Brain (organoid and tissue), 16 donors: ENCODE measurements at places on chromosomes 1 and 21.

- no peak for DNase-seq
Observed at GRCh38 chr1:9413071-9413876, 120.6 kb downstream of the SPSB1 start.

DNA sequence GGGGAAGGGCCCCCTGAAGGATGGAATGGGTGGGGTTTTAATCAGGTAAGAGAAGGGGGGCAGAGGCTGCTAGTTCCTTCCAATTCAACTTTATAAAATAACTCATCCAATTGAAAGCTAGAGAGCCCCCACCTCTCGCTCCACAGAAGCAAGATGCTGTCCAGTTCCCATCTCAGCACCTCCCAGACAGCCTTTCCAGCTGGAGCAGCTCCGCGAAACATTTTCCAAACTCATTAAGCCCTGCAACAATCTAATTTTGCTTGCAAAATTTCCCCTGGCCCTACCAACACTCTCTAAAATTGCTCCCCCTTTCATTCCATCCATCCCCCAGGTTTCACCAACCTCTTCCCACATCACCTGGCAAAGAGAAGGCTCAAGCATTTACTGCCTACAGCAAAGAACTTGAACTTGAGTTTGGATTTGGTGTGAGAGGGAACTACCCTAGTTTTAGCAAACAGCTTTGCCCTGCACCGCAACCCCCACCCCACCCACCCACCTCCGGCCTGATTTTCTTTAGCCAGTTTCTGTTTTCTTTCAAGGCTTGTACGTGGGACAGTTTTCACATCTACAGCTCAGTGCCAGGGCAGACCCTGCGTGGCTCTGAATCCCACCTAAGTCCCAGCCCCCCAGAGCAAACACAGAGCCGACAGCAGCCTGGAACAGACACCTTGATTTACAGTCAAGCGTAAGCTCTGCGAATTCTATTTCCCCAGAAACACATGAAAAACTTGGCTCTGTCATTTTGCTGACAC, 46.7 kb downstream of the SYF2 start:
- DNase-seq, result no peak

DNA sequence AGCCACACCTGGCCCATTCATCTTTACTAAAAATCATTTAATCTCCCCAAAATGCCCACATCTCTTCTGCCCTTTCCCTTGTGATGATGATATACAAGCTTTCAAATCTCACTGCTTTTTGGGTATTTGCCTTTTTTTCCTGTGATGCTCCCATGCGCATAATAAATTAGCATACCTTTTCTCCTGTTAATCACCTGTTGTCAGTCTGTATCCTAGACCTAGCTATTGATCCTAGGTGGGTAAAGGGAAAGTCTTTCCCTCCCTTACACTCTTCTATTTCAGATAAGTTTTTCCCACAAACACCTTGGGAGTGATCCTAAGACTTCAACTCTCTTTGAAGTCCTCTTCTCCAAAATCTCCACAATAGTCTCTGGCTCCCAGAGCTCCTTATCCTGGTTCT, 12.0 kb upstream of the SLC35A3 start:
- no peak for DNase-seq

DNA sequence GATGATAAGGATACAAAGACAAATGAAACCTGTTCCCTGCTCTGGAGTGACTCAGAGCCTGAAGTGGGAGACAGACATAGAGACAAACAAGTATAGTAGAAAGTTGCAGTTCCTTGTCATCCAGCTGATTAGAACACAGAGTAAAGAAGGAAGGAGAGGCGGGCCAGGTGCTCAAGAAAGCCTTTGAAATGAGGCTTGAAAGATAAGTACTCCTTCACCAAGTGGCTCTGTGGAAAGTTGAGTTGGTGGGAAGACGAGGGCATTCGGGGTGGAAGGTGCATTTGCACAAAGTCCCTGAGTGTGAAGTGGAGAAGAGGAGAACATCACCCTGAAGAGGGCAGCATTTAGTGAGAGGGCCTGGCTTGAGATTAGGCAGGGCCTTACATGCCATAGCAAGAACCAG, 17.0 kb downstream of the MARK1 start:
- no peak for DNase-seq

GRCh38 chr1:145690587-145691558, 16.3 kb downstream of the PDZK1 start:
- peak; percentile 17 for DNase-seq

DNA sequence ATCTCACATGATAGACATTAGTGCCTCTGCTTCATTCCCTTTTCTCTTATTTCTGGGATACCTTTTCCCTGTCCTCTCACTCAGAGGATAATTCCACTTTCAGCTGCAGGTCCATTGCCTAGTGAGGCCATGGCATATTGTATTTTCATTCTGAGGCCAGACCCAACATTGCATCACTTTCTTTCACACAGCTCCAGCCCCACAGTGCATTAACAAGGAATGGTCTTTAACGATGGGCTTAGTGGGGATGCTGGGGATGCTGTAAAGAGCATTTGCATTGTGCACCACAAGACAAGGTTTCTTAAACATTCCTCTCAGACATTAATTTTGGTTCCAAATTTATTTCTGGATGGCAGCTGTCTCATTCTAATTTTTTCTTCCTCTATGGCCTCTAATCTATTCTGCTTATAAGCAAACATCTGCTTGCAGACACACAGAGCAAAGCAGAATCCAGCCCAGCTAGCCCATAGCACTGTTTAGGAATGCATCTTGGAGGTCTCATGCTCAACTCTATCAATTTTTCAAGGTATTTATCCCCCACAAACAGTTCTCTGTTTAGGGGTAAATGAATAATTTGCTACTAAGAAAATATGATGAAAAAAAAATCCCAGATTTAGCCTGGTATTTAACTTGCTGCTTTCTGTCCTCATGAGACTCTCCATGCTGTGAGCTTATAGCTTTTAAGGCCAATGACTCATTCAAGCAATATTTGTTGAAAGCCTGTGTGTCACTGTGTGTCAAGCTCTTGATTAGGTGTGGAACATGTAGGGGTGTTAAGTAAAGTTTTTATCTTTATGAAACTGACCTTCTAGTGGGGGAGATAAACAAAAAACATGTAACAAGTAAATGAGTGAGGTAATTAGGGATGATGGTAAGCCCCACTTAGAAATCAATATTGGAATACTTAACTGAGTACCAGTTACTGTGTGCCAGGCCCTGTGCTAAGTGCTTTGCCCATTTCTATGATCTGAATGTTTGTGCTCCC, 44.5 kb upstream of the CCDC190 start:
- no peak for DNase-seq

DNA sequence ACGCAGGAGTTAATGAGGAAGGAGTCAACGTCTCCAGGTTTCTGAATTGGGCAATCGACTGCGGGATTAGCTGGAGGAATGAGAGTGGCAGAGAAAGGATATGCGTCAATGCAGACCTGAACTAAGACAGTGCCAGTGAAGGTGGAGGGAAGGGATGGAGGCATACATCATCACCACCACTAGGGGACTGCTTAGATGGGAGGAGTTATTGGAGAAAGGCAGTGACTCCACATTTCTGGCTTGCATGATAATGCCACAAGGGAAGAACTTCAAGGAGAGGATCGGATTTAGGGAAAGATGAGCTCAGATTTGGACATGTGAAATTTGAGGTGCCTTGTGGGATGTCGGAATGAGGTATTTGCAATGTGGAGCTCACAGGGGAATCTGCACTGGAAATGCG, 17.5 kb downstream of the VASH2 start:
- peak; percentile 35 for DNase-seq

DNA sequence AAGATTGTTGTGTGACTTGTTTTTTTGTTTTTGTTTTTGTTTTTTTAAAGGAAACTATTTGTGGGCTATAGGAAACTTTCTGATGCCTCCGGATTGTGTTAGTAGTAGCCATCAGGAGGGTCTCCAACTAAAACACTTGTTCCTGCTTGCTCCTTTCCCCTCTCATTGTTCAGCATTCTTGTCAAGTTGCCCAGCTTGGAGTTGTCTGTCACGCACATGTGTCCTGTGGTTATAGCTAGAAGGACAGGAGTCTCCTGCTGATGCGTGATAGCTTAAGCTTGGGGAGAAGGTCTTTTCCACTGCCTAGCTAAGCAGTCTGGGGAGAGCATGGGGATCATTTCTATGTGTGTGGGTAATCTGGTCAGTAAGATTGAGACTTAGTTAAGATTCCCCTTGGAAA, 3.2 kb upstream of the LYPLA2 start:
- no peak for DNase-seq

DNA sequence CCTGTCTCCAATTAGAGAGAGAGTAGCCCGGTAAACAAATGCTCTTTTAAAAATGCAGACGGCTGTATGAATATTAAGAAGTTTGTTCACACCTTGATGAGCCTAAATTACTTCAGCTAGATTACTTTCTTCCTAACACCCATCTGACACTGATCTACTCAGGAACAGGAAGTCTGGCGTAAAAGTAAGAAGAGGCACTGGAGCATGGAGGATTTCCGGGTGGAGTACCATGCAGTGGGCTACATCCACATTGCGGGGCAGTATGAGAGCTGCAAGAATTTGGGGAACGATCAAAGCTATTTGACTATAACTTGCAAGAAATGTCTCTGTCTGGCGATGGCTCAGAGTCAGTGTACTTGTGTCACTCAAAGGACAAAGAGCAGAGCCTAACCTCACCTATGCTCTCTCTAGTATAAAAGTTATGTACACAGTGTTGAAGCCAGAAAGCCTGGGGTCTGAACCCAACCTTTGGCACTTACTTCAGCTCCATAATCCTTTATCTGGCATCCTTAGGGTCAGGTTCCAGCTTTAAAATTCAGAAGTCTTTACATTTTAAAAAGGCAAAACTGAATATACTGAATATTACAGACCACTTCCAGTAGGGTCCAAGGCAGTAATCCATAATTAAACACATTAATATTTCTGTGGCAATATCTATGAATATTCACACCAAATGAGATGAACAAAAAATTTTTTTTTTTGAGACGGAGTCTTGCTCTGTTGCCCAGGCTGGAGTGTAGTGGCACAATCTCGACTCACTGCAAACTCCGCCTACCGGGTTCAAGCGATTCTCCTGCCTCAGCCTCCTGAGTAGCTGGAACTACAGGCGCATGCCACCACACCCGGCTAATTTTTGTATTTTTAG, 7.9 kb upstream of the GNPAT start:
- DNase-seq, result no peak

- peak; percentile 100 for DNase-seq
Observed at GRCh38 chr1:151281969-151282882, at the start of gene ZNF687. Gene ZNF687 (plus strand): TSS chr1:151282299. CDS start chr1:151286292, 3,993 bp downstream.

GRCh38 chr1:237748171-237748960, 142.4 kb downstream of the ZP4 start:
- DNase-seq, result no peak

- peak; percentile 51 for DNase-seq
Observed at GRCh38 chr1:24027838-24028468, 47.8 kb upstream of the SRSF10 start.

DNA sequence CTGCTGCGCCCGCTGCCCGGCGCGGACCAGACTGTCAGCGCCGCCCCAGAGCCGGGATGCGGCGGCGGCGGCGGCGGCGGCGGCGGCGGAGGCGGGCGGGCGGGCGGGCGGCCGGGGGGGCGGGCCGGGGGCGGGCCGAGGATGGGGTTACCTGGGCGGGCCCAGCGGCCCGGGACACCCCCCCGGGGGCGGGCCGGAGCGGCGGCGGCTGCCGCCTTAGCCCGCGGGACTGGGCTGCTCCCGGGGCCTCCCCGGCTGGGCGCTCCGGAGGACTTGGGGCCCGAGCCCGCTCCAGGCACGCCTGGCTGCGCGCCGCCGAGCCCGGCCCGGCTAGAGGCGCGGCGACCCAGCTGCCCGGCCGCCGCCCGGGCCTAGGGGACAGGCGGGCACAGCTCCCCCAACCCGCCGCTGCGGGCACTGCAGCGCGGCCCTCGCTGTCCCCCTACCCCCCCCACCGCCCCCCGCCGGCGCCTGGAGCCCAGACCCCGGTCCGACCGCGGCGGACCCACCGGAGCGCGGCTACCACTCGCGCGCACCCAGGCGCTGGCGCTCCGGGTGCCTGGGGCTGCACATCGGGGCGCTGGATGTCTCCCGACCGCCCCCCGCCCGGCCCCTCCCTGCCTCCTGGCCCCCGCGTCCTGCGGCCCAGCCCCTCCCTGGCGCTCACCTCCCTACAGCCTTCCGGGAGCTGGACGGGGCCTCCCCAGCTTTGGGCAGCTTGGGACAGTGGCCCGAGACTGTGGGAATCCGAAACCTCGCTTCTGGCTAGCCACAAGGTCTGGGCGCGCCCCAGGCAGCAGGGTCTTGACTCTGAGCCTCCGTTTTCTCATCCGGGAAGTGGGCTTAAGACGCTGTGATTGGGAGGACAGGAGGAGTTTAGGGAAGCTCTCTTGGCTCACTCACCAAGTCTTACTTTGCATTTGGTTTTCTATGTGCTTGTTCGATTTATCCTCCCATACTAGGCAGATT, at the start of gene WNT4:
Gene WNT4, minus strand, starts transcription at position 33 of the 969 bp plus-strand sequence. CDS start 175 bp downstream, outside the sequence.
- DNase-seq, result peak; percentile 74

DNA sequence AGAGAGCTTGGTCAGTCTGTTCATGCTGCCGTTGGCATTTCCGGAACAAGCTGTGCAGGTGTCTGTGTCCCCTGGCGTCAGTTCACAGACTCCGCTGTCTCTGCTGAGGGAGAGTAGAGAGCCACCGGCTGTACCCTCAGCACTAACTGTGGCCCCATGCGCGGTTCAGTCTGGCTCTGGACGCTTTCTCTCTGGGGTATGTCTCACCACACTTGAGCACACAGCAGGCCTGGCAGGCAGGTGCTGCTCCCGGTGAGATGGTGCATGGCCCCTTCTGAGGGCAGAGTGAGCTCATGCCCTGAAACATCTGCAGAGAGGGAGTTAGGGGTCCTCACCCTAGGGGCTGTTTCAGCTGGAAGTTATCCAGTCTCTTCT, 60.0 kb upstream of the TLR5 start:
- no peak for DNase-seq

- DNase-seq, result no peak
Observed at GRCh38 chr1:67803380-67804279, 29.6 kb downstream of the GNG12 start.

DNA sequence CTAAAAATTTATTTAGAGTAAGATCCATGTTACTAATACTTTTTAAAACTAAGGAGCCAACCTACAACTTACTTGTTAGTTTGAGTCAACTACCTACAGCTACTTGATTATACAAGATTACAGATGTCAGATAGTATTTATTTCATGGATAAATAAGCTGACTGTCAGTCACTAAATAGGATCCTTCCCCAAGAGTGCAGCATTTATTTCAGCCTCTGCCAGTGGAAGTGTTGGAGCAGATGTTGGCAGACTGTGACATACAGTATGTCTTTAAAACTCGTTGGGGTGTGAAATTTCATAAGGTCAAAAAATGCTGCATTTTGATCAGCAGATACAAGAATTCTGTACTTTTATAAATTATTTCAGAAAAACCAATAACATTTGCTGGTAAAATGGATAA, 156.2 kb downstream of the AKT3 start:
- peak; percentile 74 for DNase-seq

- DNase-seq, result no peak
Observed at GRCh38 chr1:245942856-245943255, 564.2 kb downstream of the SMYD3 start.
